ENCODE measurements at places on chromosomes 1 and 21.

DNA sequence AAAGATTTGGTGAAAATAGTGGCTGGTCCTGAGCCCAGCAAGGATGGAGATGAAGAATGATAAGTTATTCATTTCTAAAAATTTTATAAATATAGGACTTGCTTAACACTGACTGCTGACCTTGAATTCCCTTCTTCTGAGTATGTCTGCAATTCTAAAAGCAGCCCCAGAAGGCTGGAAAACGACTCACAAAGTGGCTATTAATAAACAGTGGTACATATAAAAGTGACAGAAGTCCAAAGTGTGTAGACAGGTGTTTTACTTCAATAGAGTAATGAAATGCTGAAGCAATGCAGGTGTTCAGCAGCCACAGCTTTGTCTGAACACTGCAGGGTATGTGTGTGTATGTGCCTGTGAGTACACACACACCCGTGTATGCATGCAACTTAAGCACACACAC lies 219.0 kb upstream of the NRIP1 start:
- DNase-seq = no peak

DNA sequence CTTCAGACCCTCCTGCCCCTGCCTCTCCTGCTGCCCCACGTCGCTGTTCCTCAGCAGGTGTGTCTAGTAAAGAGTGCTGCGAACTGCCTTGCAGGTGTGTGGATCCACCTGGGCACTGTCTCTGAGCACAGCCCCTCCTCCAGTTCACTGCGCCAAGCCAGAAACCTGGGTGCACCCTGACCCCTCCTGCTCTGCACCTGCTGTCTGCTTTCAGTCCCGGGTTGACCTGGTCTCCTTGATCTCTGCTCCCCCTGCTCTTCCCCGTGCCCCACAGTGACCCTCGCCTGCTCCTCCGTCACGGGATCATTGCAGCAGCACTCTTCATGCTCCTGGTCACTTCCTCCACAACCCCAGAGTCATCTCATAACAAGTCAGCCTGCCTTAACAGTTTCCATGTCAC lies 6.5 kb downstream of the A3GALT2 start:
- no peak for DNase-seq

DNA sequence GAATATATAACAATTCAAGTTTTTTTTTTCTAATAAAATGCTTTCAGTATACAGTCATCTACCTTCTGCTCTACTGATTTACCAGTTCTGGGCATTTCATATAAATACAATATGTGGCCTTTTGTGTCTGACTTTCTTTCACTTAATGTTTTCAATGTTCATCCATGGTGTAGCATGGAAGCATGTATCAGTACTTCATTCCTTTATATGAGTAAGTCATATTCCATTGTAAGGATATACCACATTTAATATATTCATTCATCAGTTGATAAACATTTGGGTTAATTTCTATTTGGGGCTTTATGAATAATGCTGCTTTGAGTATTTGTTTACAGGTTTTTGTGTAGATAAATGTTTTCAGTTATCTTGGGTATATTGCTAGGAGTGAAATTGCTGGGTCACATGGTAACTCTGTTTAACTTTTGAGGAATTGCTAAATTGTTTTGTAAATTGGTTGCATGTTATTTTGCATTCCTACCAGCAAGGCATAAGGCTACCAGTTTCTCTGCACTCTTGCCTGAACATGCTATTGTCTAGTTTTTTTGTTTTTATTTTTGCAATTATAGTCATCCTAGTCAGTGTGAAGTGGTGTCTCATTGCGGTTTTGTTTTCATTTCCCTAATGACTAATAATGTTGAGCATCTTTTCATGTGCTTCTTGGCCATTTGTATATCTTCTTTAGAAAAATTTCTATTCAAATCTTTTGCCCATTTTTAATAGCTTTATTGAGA lies 206.1 kb downstream of the TM2D1 start:
- DNase-seq = no peak

DNA sequence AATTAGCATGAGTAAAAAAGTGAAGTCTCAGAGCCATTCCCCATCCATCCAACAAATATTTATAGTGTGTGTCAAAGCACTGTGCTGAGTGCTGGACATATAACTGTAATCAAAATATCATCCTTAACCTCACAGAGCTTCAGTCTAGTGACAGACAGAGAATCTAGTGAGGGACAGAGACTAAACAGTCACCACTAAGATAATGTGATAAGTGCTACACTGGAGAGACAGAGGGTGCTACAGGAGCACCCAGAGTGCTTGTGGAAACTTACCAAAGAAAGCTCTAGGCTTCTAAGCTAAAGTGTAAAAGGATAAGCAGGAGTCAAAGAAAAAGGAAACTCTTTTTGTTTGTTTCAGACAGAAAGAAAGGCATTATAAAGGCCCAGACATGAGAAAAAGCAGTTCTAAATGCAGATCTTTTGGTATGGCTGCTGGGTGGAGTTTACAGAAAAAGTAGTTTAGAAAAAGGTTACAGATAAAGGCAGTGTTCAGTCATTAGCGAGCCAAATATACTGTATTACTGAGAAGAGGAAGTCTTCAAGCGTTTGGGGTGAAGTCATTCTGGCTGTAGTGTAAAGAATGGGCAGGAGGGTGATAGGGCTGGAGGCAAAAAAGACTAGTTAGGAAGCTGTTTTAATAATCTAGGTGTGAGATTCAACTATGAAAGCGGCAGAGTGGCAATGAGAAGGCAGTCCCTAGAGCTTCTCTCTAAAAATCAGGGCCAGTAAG lies 83.8 kb downstream of the SCMH1 start:
- DNase-seq = no peak

GRCh38 chr1:31013187-31013864 lies 52.2 kb downstream of the PUM1 start:
- no peak for DNase-seq

DNA sequence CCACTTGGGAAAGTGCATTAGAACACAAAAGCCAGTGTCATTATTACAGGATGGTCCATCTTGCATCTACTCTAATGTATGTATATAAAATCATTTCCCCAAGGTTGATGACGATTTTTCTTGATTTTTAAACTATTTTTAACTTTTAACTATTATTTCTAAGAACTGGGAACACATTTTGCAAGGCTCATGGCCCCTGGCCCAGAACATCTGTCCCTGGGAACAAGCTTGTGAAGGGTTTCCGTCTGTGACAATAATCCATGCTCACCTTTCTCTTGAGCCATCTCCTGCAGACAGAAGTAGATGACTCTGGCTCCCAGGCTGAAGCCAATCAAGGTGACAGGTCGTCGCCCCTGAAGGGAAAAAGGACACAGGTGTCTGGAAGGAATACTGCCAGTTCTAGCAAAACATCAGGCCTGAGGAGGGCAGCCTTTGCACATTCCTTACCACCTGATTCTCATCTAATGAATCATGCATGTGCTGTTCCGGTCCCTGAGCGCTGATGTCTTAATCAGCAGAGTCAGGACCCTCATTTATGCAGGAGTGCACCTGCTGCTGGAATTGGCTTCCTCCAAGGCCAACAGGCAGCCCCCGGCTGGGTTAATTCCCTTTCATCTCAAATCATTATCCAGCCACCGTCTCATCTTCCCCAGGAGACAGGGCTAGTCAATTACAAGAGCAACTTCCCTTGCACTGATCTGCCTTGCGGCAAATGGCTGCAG lies 62.5 kb downstream of the TMCO4 start:
- DNase-seq = no peak

DNA sequence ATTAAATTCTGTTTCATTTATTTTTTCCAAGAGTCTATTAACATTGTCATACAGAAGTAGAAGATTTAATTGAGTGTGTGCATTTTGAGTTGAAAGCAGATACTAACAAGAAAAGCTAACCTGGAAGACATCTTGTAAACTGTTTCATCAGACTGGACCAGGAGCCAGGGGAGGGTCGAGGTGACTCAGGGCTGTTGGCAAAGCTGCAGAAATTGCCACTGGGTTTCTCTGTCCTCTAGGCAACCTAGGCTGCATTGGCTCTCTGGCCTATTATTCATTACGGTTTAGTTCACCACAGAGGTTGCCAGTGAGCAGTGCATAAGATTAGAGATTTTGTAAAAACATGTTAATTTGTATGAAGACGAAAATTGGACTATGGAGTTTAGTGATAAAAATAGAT lies 27.5 kb downstream of the ERG start:
- no peak for DNase-seq

- DNase-seq = no peak
Observed at GRCh38 chr1:48671578-48671977, 105.1 kb downstream of the BEND5 start.

DNA sequence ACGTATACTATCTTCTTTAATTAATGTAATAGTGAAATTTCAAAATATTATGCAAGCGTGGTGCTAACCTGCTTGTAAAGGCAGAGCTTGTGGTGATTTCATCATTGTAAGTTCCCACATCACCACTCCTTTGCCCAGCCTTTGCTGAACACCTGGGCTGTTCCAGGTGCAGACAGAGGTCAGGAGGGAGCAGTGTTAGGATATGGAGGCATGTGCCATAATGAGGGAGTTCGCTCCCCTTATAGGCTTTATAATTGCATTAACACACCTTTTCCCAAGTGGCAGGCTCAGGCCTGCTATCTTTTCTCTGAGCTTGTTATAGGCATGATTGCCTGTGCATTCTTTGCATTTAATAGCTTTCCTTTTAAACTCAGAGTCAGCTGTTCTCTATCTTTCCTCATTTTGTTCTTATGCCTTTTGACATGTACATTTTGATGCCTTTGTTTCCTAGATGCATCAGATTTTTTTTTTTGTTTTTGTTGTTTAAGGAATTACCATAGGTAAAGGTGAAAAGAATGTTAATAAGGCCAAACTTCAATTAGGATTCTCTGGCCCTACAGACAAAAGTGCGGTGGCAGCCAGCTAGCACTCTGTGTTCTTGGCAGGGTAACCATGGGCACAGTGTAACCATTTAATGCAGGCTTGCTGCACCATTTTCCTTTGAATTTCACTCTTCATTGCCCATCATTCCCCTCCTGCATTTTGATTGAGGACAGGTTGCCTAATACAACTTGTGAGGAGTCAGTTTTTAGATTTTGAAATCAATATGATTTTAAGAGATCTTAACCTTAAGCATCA lies 12.6 kb downstream of the NPL start:
- no peak for DNase-seq

- DNase-seq = no peak
Observed at GRCh38 chr1:75132812-75133619, 1.2 kb upstream of the LHX8 start.

- DNase-seq = no peak
Observed at GRCh38 chr1:248847956-248848561, 10.0 kb downstream of the ZNF672 start.

- DNase-seq = no peak
Observed at GRCh38 chr1:206911064-206911663, 10.6 kb downstream of the FCMR start.

DNA sequence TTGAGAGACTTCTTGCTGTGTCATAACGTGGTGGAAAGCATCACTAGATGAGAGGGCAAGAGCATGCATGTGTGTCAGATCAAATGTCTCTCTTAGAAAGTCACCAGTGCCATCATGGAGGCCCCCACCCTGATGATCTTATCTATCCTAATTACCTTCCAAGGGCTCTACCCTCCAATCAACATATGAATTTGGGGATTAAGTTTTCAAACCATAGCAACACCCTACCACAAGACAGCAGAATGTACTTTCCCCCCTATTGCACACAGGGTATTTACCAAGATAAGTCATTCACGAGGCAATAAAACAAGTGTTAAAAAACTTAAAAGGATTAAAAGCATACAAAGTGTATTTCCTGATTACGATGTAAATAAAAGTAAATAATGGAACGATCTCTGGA lies 515.6 kb downstream of the LMO4 start:
- no peak for DNase-seq
